Immature natural killer cell (primary cell): ENCODE measurements at places on chromosomes 7 and 10.

DNA sequence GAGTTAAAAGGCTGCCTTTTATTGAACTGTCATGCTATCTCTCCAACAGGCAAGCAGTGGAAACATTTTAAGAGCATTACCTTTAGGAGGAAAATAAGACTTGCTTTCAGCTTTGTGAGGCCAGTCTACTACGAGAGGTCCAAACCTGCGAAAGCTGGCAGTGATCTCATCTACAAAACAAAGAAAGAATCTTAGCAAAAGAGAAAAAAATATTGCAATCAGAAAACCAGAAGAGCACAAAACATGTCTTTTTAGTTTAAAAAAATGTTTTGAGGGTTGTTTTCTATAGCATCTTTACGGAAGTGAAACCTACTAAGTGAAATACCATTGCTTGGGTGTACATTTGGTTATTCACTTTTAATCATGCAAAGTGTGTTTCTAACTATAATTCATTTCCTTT lies 147.9 kb downstream of the CPEB3 start:
- no peak for DNase-seq

GRCh38 chr7:159020987-159021386 lies 123.7 kb downstream of the VIPR2 start:
- DNase-seq = no peak

- no peak for DNase-seq
Observed at GRCh38 chr10:130039141-130039540, 71.5 kb downstream of the C10orf143 start.

- DNase-seq = no peak
Observed at GRCh38 chr7:137619181-137619580, 227.6 kb downstream of the DGKI start.

DNA sequence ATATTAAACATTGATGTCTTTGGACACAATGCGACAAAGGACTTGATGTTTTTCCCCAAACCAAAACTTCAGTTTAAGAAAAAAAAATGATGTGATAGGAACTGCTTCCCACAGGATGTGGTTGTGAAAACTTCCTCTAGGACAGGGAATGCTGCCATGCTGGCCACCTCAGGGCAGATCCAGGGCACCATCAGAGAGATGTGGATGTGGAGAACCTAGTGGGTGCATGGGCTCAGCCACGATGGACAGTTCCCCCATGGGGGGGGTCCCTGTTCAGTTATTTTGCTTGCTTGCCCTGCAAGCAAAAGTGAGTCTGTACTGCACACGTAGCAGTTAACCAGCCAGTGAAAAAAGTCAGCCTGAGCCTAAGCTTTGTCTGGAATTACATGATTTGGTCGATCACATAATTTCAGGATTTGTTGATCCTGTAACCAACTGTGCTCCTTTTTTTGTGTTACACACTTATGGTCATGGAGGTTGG lies 36.3 kb downstream of the LAMB4 start:
- DNase-seq = no peak

DNA sequence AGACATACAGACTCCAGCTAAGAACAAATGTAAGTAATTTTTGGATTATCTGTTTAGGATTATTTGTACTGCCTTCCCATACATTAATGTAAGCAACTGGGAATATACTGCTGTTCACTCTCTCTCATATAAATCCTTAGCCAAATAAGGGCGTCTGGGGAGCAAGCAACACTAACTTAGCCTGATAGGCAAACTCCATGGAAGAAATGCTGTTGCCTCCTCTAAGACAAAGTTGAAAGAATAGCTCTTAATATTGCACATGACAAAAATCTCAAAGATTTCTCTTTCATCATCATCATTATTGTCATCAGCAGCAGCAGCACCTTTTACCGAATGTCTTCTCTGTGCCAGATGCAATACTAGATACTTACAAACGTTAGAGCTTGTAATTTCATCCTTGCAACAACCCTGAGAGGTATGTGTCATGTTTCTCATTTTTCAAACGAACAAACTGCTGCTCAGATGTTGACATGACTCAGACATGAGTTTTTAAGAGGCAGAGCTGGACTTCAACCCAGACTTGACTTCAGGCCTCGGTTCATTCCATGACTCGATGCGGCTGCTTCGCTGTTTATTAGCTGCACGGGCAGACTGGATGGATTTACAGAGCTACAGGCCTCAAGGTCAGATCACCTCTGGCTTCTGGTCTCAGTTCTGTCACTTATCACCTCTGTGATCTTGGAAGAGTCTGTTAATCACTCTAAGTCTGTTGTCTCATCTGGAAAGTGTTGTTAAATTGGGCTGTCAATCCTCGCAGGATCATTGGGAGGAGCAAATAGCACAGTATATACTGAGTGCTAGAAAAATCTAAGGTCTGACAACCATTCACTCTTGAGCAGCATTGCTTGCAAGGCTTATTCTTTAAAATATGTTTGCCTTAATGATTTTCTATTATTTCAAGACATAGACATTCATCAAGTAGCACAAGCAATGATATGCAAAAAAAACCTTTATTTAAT lies 126.3 kb upstream of the CELF2 start:
- no peak for DNase-seq

GRCh38 chr10:63007112-63007511 lies 126.0 kb upstream of the NRBF2 start:
- DNase-seq = no peak

- DNase-seq = peak; percentile 12
Observed at GRCh38 chr7:155815332-155816191, 3.3 kb upstream of the SHH start.

GRCh38 chr7:157006205-157006747 lies 4.2 kb downstream of the MNX1 start:
- DNase-seq = no peak

DNA sequence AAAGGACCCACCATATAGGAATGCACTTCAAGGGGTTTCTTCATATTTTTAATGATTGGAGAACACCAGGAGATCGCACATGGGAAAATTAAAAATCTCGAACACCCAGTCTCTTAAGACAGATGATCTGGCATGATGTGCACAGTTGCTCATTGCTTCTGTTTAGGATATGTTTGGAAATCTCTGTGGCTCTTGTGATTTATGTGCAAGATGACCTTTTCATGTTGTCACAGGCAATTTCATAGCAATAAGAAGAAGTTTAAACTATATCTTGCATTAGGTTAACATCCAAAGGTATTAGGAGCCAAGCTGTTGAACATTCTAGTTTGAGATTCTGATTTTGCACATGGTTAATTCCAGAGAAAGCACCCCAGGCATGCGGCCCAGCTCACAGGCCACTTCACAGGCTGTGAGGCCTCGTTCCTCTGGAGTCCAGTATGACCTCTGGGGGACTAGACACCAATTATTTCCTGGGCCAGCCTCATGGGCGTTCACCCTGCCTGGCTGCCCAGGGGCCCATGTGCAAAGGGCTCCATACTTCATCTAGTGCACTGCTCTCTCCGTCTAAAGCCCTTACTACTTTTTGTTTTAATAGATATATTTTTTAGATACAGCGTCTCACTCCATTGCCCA lies 28.4 kb downstream of the CAMK1D start:
- no peak for DNase-seq

DNA sequence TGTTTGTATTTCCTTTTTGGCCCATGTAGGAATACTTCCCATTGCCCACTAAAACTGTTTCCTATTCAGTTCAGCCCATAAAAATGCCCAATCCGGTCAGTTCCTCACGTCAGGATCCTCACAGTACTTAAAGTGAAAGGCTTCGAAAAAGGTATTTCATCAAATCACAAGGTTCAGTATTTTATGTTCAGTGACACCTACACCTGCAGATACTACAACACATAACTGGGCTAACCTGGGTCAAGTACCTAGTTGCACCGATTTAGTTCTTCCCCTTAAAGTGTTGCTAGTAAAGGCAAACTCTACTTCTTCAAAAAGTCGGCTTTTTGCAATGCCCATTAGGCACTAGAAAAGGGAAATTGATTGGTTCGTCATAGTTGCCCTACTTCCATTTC lies 1.1 kb downstream of the SNX13 start:
- no peak for DNase-seq
